Fibroblast of gingiva (primary cell): ENCODE measurements at places on chromosomes 4 and X.

DNA sequence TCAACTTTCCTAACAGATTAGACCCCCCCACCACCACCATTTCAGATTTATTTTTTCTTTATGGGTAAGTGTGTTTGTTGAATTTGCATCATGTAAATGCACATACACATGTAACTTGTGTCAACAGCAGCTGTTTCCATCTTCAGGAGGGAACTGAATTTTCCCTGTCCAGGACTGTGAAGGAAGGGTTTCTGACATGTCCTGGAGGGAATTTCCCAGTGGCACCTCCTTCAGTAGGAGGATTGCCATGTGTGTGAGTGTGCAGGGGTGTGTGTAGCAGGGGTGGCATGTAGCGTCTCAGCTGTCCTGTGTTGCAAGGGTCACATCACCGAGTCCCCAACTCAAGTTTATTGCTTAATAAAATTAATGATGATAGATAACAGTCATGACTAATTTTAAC is 19.7 kb downstream of the HERC6 start:
- DNase-seq = no peak

GRCh38 chr4:134216411-134216810 is 14.8 kb upstream of the PABPC4L start:
- no peak for DNase-seq

- peak; percentile 99 for DNase-seq
Observed at GRCh38 chr4:99383833-99384392, 31.4 kb upstream of the ADH1C start.

DNA sequence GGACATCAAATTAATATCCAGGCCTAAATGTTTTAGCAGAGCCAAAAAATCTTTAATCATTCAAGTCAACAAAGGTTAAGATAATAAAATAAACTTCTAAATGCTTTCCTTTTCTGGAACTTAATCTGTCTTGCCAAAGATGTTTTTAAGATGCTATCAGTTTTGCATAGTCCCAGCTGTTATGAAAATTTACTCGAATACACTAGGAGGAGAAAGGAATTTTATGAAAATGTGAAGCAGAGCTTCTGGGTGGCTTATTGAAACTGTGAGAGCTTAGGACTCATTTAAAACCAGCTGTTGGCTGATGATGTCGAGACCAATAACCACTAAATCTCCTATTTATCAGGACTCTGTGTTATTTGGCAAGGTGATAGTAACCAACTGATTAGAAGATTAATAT is 202.2 kb upstream of the ETNPPL start:
- DNase-seq = no peak

GRCh38 chrX:95055991-95056390 is 1382.0 kb downstream of the FAM133A start:
- no peak for DNase-seq

- DNase-seq = no peak
Observed at GRCh38 chr4:145507636-145508035, 26.0 kb downstream of the SMAD1 start.

- DNase-seq = peak; percentile 65
Observed at GRCh38 chrX:132227383-132228112, 8.3 kb upstream of the RAP2C start.

- no peak for DNase-seq
Observed at GRCh38 chrX:154481911-154482601, 3.0 kb upstream of the LAGE3 start.

- DNase-seq = peak; percentile 5
Observed at GRCh38 chrX:37060999-37061398, 52.8 kb downstream of the FAM47C start.

GRCh38 chrX:17689971-17690409 is 47.3 kb upstream of the SCML1 start:
- DNase-seq = peak; percentile 54

DNA sequence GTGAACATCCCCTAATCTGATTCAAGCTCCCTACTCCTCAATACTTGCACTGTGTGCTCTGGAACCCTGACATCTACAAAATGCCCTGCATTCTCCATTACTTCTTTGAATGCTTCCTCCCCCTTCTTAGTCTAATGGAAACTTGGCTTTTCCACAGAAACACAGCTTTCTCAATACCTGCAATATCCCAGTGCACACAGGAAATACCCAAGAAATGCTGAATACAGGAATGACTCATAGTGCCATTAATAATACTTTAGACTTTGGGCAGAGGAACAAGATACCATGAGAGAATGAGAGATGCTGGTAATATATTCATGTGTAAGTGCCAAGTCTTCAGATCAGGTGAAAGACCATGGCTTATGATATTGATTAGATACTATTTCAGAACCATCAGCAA is 5.6 kb downstream of the QRFPR start:
- peak; percentile 11 for DNase-seq
